CD4-positive, alpha-beta T cell treated with Interleukin-4 for 4 hours (primary cell): ENCODE measurements at places on chromosomes 11 and 22.

DNA sequence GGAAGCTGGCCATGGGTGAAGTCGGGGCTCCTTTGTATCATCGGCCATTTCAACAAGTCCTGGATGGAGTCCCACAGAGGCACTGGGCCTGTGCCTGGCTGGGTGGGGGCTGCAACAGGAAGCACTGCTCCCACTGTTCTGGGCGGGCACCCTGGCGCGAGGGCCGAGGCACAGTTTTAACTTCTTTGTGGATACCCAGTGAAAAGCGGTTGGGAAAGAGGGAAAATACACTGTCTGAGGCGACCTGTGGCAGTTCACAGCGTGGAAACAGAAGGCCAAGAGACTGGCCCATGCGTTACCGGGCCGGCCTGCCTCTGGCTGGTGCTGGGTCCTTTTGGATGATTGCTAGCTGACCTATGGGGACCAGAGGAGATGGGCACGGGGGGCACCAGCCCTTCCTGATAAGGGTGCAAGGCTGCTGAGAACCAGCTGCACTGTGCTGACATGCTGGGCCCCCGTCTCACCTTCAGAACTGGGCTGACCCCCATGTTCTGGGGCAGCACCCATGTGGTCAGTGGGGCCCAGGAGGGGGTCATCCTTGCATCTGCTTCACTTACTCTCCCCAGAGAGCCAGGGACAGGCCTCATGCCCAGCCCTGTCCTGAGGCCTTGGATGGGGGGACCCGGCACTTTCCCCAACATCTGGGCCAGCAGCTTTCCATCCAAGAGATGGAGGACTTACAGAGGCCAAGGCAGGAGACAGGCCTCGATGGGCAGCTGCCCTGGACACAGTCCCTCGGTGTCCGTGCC lies 4.2 kb downstream of the OVOL1 start:
- no peak for DNase-seq

DNA sequence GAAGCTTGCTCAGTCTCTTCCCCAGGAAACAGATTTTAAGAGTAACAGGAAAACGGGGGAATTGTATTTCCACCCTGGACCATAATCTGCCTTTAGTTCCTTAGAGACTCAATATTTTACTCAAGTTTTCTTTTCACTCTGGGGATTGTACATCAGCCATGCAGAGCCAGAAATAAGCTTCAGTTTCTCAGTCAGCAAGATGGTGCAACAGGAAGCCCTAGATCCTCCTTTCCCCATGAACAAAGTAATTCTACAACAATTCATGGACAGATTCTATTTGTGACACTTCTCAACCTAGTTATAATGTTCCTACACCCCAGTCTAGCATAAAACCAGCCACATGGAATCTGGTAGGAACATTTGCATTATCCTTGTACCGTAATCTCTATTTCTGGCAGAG lies 24.7 kb downstream of the OR8B2 start:
- DNase-seq: no peak

GRCh38 chr11:117613521-117613920 lies 183.5 kb downstream of the DSCAML1 start:
- DNase-seq: no peak

- no peak for DNase-seq
Observed at GRCh38 chr11:34869425-34869824, 46.8 kb downstream of the APIP start.

GRCh38 chr11:96085319-96085930 lies 161.5 kb upstream of the MTMR2 start:
- DNase-seq: no peak

DNA sequence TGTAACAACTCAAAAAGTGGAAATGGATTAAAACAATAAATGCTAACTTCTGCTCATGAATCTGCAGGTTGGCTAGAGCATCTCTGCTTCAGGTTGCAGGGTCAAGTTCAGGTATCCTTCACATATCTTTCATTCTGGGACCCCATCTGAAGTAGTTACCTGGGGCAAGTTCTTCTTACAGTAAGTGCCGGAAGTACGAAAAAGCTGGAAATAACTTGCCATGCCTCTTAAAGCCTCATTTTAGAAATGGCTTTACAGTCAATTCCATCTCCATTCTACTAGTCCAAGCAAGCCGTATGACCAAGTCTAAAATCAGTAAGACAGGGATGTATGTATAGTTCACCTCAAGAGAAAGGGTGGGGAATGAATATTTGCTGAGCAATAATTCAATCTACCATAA lies 93.7 kb downstream of the FCHSD2 start:
- DNase-seq: no peak

DNA sequence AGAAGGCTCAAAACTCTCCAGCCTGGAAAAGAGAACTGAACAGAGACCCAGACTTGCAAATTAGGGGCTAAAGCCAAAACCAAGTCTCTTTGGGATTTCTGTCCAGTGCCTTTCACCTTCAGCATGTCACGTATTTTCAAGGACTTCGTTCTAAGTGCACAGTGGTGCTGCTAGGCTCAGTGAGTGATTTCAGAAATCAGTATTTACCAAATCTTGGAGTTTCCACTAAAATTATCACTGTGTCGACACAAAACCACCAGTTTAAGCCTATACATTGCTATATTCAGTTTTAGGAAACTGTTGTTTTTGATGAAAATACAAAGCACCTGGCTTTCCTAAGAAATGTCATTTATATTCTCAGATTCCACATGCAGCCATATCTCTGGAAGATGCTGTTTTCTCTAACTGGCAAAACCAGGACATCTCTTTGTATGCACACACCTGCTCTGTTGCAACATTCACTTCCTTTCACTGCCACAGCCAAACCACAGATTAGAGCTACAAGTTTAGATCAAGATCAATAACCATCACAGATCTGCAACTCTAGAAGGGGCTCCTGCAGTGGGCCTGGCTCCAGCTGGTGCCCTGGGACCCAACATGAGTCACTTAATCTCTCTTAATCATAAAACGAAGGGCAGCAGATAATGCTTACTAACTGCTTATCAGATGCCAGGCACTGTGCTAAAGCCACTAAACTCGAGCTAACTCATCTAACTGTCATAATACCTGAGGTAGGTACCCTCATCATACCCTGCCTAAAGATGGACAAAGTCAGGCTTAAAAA lies 22.3 kb downstream of the SMCO4 start:
- DNase-seq: peak; percentile 26

- DNase-seq: no peak
Observed at GRCh38 chr22:36464715-36465231, 16.7 kb downstream of the TXN2 start.

GRCh38 chr11:72546866-72547265 lies 112.5 kb upstream of the CLPB start:
- DNase-seq: no peak

DNA sequence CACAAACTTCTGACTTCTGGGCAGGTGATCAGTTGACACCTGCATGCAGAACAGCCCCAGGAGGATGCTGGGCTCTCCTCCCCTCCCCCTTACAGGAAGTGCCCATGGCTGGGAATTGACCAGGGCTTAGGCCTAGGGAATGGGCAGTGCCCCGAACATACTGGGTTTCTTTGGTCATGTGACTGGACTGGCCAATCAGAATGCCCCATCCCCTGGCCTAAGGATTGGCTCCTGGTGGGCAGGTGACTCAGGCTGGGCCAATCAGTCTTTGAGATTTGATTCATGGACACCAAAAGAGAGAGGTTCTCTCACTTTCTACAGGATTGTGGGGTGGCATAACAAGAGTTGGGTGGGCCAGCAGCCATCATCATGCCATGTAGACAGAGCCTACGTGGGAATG lies 37.1 kb downstream of the MCM5 start:
- no peak for DNase-seq

GRCh38 chr11:11620921-11621572 lies 758 bp downstream of the GALNT18 start:
- no peak for DNase-seq
